ENCODE measurements at places on chromosomes 6 and 20.
A peak's percentile ranks its signal among the peaks of the same experiment; 100 is the strongest.

- peak; percentile 73 for DNase-seq
Measured at GRCh38 chr20:56359212-56360132, 698 bp downstream of the FAM210B start.

DNA sequence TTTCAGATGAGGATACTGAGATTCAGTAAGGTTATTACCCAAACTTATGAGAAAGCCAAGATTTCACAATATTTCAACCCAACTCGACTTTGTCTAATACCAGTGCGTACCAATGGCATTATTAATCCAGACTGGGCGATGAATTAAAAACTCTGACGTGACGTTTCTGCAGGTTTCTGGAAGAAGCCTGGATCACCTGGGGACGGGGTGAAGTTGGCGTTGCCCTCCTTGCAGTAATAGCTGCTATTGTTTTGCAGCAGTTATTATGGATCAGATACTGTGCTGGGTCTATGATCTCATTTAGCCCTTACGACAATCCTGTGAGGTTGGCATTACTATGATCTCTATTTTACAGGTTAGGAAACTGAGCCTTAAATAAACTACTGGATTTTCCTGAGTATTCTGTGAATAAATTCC is 569 bp upstream of the CDC5L start:
- peak; percentile 19 for DNase-seq

DNA sequence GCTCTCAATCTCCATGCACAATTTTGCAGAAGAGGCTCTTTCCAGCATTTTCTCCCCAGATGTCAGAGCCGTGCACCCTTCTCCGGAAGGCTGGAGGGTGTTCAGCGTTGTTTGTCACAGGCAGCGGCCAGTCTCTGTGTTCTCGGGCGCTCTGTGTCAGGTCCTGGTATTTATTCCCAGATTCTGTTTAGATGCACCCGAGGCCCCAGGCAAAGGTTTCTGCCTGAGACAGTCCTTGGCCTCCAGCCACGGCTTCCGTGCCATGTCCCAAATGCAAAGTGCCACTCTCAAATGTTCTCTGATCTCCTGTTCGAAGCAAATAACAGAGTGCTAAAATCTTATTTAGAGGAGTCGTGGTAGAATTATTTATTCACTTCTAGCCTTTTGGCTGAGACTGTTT is 140.3 kb upstream of the AGPAT4 start:
- no peak for DNase-seq

DNA sequence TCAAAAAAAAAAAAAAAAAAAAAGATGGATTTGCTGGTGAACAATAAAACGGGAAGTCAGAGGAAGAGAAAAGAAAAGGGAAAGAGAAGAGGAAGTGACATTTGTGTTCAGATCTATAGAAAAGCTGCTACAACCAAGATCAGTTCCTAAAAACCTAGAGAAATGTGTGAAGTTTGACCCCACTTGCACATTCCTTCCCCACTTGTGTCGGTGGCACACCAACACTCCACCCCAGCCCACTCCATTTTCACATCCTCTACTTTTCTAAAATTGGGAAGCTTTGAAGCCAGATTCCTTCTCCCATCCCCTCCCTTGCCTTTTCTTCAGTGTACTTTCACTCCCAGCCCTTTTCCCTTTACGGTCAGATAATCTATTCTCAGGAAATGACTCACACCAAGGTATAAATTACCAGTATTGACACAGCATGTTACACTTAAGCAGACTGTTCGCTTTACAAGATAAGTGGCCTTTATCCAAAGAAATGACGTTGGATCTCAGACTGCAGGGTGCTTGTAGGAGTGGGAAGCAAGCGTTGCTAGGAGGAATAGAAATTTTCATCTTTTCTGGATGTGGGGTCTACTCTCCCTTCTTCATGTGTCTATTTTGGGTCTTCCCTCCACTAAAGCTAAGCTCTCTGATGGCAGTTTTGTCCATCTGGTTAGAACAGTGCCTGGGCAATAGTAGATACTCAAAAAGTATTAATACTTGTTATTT is 92.5 kb upstream of the ADGRF1 start:
- DNase-seq = peak; percentile 40

GRCh38 chr6:155196911-155197310 is 66.9 kb upstream of the CLDN20 start:
- no peak for DNase-seq

GRCh38 chr20:38199501-38200390 is 34.7 kb upstream of the TGM2 start:
- no peak for DNase-seq

DNA sequence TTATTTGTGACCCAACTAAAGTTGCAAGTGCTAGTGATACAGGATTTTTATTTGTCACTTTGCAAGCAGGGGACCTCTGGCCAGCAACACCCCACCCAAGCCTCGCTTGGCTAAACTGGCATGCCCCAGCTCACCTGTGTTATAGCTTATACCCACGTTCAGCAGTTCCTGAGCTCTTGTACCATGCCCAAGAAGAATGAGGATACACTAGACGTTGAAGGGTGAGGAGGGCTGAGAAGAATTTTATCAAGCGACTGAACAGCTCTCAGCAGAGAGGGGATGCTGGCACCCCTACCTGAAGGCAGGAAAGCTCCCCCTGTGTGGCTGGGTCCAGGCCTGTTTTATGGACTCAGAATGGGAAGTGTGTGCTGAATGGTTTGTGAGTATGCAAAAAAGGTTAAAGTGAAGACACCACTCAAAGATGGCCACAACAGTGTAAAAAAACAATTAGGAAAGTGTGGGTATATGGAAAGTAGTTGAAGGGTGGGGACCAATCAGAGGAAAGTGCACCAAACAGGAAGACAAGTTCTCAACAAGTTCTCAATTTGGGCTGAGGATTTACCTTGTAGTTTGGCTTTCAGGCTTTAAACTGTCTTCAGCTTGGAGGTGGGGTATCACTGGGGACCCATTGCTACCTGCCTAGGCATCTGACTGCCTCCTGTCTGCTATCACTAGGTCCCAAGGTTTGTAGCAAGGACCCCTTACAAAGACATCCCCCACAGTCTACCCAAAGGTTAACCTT is 15.0 kb downstream of the BTN2A1 start:
- no peak for DNase-seq

DNA sequence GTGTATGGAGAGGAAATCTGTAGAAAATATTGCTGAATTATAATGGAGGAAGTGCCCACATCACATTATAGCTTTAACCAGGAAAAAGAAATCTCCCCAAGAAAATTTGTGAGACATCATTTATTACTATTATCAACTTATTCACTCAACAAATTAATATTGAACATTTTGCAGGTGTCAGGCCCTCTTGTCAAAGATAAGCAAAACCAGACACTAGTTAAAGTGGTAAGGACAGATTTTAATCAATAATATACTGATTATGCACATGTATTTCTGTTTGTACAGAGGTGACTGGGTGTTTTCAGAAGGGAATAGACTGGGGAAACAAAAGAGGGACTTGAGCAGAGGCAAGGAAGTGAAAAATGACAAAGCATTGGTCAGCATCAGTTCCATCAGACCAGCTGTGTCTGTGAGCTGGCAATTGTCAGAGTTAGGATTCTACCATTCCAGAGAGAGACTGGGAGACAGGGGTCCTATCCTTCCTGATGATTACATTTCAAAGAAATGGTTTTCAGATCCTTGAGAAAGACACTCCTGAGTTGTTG is 519.2 kb downstream of the UTRN start:
- DNase-seq = no peak

DNA sequence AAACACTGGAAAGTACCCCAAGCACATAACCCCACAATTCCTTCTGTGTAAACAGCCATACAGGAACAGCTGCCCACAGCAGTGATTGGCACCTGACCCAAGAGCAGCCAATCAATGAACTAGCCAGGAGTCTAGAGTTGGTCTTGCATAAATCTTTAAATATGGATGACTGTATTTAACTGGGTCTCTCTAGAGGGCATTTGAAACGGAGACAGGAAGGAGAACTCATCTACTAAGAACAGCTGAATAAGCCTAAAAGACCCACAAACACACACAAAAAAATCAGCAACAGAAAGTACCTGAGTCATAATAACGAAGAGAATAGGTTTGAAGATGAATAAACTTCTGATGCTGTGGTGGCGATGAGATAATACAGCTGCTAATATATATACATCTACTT is 49.0 kb upstream of the ASF1A start:
- no peak for DNase-seq

GRCh38 chr20:46255440-46256104 is 52.7 kb downstream of the CDH22 start:
- DNase-seq = peak; percentile 70

DNA sequence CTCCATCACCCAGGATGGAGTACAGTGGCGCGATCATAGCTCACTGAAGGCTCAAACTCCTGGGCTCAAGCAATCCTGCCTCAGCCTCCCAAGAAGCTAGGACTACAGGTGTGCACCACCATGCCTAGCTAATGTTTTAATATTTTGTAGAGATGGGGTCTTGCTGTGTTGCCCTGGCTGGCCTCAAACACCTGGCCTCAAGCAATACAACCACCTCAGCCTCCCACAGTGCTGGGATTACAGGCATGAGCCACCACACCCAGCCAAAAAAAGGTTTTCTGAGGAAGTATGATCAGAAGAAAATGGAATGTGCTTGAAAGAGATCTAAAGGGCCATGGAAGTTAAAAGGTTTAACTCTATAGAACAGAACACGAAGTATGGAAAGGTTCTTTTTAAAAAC is 8.7 kb downstream of the RBBP9 start:
- DNase-seq = no peak

- DNase-seq = peak; percentile 71
Measured at GRCh38 chr20:45892049-45892825, 1.1 kb downstream of the CTSA start.

GRCh38 chr20:40435146-40435895 is 253.7 kb downstream of the MAFB start:
- DNase-seq = no peak

DNA sequence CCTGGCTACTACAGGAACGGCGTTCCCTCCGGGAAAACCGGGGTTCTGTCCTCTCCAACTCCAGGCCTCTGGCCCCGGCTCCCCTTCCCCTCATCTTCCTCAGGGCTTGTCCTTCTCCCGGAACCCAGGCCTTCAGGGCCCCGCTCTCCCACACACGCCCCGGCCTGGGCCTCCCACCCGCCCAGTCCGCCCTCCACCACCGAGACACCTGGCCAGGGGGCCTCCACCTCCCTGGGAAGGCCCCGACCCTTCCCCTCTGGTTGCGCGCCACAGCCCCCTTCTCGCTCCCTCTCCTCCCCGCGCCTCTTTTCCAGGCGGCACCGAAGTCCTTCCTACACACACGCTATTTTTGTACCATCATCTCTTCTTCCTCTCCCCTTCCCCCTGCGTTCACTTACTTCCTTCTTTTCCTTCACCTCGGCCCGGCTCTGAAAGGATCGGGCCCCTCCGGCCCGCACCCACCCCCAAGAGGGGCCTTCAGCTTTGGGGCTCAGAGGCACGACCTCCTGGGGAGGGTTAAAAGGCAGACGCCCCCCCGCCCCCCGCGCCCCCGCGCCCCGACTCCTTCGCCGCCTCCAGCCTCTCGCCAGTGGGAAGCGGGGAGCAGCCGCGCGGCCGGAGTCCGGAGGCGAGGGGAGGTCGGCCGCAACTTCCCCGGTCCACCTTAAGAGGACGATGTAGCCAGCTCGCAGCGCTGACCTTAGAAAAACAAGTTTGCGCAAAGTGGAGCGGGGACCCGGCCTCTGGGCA is 1.3 kb upstream of the SIRPA start:
- DNase-seq = no peak

DNA sequence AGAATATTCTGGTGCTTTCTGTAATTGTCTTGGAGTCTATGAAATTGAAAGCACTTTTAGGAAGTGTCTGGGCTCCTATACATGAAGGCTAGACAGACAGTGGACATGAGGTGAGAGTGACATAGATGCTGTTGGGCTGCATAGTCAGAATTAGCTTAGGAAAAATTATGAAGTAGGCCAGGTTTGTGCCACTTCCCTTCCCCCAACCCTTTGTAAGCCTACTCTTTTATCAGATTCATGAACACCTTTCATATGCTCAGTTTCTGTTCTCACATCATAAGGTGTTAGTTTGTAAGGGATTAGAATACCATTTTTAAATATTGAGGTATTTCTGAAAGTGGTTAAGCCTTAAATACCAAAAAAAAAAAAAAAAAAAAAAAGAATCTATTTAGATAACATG is 18.4 kb upstream of the SNPH start:
- no peak for DNase-seq

DNA sequence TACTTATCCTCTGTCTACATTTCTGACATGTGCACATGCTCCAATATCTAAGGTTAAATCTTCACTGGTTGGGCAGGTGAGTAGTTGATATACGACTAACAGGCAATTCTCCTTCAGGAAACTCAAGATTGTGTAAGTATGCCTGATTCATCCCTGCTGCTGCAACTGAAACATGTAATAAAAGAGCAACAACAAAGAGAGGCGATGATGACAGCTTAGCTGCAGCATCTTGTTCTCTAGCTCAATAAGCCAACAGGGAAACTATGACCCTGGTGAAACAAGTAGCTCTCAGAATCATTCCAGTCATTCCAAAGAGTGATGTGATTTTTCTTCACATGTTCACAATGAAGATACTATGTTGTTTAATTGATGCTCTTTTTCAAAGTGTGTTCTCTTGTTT is 74.4 kb downstream of the ELOVL4 start:
- DNase-seq = no peak

GRCh38 chr6:7324520-7324919 is 11.5 kb upstream of the SSR1 start:
- no peak for DNase-seq

GRCh38 chr6:144580771-144581170 is 295.6 kb downstream of the UTRN start:
- no peak for DNase-seq

DNA sequence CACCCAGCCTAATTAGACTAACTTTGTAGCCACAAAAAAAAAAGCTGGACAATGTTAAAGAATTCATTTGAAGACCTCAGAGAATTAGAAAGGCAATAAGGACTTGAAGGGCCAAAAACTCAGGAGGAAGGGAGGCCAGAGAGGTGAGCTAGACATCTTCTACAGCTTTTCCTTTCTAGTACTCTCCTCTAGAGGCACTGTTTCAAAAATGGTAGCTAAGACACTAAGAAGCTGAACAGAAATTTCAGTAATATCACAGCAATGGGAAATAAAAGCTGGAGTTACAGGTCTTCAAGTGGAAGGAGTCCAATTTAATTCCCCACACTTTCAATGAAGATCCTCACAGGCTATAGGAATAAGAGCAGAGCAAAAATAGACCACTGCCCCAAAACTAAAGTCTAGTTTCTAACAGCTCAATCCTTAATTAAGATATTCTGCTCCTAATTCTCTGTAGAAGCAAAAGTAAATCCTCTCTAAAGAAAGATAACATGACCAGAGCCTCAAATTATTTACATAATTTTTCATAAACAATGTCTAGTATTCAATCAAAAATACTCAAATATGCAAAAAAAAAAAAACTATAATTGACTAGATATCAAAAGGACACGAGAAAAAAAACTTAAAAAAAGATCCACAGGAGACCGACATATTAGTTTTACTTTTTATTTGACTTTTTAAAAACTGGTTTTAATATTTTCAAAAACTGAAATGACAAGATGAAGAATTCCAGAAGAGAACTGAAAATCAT is 63.7 kb downstream of the RNGTT start:
- no peak for DNase-seq

Data from H54 (cell line).